ENCODE measurements at places on chromosomes 7 and 10.

GRCh38 chr10:89458291-89458690 is 43.9 kb downstream of the IFIT5 start:
- no peak for DNase-seq

GRCh38 chr7:7228967-7229366 is 46.6 kb downstream of the C1GALT1 start:
- DNase-seq: no peak

- no peak for DNase-seq
Measured at GRCh38 chr7:43953071-43953470, 26.8 kb downstream of the UBE2D4 start.

GRCh38 chr10:29600067-29600466 is 34.7 kb downstream of the SVIL start:
- DNase-seq: no peak

DNA sequence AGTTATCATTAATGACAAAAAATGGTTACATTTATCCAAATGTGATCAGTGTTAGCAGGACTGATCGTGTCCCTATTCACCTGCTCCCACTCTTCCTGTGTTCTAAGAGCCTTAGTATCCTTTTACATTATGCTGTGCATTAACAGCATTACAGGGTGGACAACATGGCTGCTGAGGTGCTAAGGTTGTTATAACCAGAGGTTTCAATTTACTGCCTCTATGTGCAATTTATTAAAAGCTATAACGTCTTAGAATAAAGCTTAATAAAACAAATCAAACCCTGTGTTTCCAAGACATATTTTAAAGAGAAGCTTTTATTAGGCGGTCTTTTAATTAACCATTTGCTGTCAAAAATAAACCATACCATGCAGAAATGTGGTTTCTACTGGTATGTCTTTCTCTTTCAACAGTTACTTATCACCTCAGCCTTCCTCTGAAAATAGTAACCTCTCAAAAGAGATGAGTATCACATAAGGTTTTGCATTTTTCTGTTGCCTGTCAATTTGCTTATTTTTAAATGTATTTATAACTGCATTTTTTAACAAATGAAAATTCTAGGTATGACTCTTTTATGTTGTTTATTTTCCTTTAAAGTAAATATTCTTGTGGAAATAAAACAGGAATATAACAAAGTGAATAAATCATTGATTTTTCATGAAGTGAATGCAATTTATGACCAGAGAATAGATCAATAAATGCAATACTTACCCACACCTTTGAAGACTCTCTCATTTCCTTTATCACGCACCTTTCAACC is 849.8 kb upstream of the SORCS1 start:
- DNase-seq: no peak

- DNase-seq: no peak
Measured at GRCh38 chr7:2924866-2925840, 81.0 kb upstream of the GNA12 start.

DNA sequence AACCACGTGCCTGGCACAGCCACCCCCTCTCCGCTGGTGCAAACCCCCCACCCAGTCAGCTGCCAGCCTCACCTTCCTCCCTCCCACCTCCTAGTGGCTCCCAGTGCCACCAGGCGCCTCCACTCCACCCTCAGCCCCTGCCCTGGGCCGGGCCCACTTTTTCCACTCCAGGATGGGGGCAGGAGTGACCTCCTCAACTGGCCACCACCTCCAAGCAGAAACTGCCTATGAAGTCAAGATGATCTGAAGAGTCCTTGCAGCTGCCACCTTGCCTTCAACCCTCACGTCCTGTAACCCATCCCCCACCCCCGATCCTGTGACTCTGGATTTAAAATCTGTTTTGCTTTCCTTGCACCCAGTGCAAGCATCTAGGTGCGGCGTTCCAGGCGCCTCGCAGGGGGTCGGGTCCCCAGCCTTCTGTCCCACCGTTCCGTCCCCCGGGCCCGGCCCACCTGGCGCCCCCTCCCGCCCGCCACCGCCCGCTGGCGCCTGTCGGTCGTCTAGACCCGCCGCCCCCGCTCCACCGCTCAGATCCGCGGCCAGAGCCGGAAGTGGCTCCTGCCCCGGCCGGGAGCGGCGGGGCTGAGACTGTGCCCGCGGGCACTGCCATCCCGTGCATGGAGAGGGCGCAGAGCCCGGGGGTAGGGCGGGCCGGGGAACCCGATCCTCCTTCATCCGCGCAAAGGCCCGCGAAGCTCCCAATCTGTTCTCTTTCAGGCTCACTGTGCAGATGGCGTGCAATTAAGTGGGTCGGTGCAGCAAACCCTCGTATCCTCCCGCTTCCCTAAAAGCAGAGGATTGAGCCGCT is 51.2 kb upstream of the GTF2I start:
- peak; percentile 40 for DNase-seq

- no peak for DNase-seq
Measured at GRCh38 chr10:34098821-34099567, 716.1 kb downstream of the PARD3 start.

Data from NCI-H1930 (cell line).